ENCODE measurements at places on chromosomes 4 and X. TPM values are rescaled to one million over a fixed set of nuclear protein-coding genes. Genes with fewer than 3 reads are reported as not detected.

The GSX2 gene
- polyA plus RNA-seq = not detected

The CXCL8 gene
- polyA plus RNA-seq = not detected

The NPNT gene
- 253 TPM for polyA plus RNA-seq

The GPRASP1 gene
- 16.3 TPM for polyA plus RNA-seq

The PITX2 gene
- polyA plus RNA-seq = 2.9 TPM

The STATH gene
- 0.44 TPM for polyA plus RNA-seq

The TCP11X2 gene
- polyA plus RNA-seq = 1.8 TPM

The XK gene
- polyA plus RNA-seq = 1.1 TPM

The ARMCX2 gene
- 109 TPM for polyA plus RNA-seq

The GAGE12C gene
- polyA plus RNA-seq = not detected

The CT55 gene
- polyA plus RNA-seq = 0.10 TPM

The NALF2 gene
- 0.55 TPM for polyA plus RNA-seq

The UGT2B17 gene
- polyA plus RNA-seq = not detected

The LGI2 gene
- polyA plus RNA-seq = 34.3 TPM

The PALLD gene
- polyA plus RNA-seq = 173 TPM

The DDIT4L gene
- polyA plus RNA-seq = 1.9 TPM

Data from renal pelvis (tissue), 12 donors.